Motor neuron (in vitro differentiated cells): ENCODE measurements at places on chromosomes 11 and 22.
A peak's percentile ranks its signal among the peaks of the same experiment; 100 is the strongest.

DNA sequence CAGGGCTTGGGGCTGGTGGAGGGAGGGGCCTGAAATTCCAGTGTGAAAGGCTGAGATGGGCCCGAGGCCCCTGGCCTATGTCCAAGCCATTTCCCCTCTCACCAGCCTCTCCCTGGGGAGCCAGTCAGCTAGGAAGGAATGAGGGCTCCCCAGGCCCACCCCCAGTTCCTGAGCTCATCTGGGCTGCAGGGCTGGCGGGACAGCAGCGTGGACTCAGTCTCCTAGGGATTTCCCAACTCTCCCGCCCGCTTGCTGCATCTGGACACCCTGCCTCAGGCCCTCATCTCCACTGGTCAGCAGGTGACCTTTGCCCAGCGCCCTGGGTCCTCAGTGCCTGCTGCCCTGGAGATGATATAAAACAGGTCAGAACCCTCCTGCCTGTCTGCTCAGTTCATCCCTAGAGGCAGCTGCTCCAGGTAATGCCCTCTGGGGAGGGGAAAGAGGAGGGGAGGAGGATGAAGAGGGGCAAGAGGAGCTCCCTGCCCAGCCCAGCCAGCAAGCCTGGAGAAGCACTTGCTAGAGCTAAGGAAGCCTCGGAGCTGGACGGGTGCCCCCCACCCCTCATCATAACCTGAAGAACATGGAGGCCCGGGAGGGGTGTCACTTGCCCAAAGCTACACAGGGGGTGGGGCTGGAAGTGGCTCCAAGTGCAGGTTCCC, at the start of gene APOC3:
Gene APOC3 (plus strand): TSS at position 383 of the 659 bp plus-strand sequence. CDS start 676 bp downstream, outside the sequence.
- peak; percentile 48 for ATAC-seq

GRCh38 chr22:26715392-26715936, 58.1 kb downstream of the MIAT start:
- no peak for ATAC-seq

DNA sequence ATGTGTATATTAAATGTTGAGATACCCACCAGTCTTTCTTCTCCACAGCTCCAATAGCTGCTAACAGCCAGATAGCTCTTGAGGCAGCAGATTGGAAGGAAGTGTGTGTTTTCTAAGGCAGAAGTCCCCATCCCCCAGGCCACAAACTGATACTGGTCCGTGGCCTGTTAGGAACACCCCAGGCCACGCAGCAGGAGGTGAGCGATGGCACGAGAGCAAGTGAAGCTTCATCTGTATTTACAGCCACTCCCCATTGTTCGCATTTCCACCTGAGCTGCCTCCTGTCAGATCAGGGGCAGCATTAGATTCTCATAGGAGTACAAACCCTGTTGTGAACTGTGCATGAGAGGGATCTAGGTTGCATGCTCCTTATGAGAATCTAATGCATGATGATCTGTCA, 12.7 kb downstream of the CCDC73 start:
- ATAC-seq: no peak

DNA sequence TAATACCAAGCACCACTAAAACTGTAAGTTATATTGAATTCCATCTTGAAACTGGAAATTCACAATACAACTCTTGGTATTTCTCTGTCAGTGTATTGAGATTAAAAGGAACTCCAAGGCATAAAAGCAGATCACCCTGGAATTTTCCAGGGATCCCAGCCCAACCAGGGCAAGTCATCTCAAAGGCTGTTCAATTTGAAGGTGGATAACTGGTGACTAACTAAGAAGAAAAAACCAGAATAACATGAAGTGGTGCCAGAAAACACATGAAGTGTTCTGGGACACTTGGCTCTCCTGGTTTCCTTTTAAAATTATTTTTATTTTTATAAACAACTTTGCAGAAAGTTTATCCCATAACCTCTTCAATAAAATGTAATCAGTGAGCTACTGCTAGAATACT, 7.8 kb upstream of the BMAL1 start:
- no peak for ATAC-seq

DNA sequence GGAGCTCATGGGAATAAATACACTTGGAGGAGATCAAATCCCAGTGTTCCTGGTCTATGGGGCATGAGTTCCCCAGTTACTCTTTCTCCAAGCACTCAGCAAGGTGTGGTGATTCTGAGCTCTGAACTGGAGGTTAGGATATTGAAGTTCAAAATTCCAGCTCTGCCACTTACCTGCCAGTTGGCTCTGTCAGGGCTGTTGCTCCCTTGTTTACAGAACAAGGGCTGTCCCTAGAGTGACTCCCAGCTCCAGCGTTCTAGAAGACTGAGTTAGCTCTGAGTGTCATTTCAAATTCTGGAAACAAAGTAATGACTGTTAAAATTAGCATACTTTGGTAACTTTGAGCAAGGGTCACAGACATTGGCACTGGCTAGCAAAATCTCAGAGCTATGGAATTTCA, 69.7 kb upstream of the ZBED5 start:
- no peak for ATAC-seq

GRCh38 chr22:37314315-37315074, 32.2 kb downstream of the CYTH4 start:
- no peak for ATAC-seq

DNA sequence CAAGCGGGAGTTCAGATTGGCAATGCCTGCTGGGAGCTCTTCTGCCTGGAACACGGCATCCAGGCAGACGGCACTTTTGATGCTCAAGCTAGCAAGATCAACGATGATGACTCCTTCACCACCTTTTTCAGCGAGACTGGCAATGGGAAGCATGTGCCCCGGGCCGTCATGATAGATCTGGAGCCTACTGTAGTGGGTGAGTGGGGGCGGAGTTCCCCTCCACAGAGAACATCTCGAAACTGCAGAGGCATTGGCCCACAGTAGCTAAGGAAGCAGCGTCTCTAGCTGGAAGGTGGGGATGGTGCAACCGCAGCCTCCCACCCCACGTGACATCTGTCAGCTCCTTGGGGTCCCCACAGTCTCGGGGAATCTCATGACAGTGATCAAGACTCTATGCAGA, 10.9 kb downstream of the TUBA8 start:
- ATAC-seq: no peak

- ATAC-seq: no peak
Measured at GRCh38 chr11:61968758-61969390, 1.4 kb upstream of the FTH1 start.

DNA sequence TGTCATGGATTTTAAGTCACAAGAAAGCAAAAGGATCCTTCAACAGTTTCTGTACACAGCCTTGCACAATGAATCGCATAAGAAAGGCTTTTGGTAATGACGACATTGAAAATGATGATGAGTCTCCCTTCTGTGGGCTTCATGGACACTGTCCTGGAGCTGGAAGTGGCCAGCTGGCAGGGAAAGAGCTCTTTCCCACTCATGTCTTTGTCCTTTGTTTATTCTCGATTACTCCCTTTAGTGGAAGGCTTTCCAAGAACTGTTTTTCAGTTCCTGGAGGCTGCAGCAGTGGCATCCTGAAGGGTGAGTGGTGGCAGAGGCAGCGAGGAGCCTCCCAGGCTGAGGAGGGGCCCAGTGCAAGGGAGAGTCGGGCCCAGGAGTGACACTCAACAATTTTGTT, 505.2 kb downstream of the NTM start:
- ATAC-seq: no peak

GRCh38 chr11:133953999-133954398, 2.8 kb downstream of the IGSF9B start:
- no peak for ATAC-seq

GRCh38 chr22:30455075-30455840, 16.6 kb downstream of the SEC14L3 start:
- ATAC-seq: no peak

DNA sequence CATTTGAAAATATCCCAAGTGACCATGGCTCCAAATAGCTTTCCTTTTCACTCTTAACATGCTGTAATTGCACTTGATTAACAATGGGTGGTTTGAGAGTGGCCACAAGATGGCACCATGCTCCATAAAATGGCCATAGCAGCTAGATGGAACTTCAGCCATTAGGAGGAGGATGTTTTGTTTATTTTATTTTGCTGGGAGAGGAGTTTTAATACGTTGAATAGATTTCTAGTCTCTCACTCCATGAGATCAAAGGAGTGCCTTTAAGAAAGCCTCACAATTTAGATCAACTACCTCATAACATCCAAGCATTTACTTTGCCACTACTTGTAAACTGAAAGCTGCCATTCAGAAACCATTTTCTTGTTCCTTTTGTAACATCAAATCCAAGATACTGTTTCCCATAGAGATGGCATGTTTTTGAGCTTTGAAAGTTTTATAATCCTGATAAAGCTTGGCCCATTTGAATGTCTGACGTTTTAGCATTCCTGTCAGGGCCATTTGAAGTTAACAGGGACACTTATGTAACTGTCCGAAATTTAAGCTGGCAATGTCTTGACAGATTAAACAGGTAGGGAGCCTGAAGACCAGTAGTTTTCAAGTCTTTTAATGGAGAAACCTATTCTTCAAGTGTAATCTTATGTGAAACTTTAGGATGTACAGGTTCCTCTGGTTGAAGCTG, 4.7 kb downstream of the FEN1 start:
- peak; percentile 12 for ATAC-seq

DNA sequence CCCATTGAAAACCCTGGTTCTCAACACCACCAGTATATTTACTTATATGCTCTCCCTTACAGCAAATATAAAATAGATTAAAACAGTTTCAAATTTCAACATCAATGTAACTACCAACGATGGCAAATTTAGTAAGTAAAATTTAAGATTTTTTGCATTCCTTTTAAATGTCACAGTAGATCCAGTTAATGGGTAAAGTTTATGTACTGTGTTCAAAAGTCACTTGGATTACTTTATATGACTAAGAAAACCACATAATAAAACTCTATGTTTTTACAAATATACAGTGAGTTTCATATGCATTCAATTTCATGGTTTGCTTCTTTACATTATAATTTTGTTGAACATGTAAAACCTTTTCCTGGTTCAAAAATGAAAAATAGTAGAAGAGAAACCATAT, 364.6 kb downstream of the AASDHPPT start:
- no peak for ATAC-seq

DNA sequence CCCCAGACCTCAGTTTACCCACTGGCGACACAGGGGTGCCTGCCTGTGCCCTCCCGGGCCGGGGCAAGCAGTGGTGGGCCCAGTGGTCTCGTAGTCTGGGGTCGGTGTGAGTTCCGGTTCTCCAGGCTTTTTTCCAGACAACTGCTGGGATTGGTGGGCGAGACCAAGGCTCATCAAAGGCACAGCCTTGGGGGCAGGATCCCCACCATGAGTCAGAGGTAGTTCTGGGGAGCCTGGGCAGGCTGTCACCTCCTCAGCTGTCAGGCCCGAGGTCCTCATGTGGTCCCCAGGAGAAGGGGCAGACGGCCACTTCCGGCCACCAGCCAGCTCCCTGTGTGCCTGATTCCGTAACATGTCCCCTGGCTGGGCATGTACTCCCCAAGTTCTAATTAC, 827 bp upstream of the MUC2 start:
- no peak for ATAC-seq

- no peak for ATAC-seq
Measured at GRCh38 chr11:84129961-84130576, 843.9 kb upstream of the CCDC90B start.

GRCh38 chr11:13064593-13064992, 55.5 kb downstream of the RASSF10 start:
- no peak for ATAC-seq

DNA sequence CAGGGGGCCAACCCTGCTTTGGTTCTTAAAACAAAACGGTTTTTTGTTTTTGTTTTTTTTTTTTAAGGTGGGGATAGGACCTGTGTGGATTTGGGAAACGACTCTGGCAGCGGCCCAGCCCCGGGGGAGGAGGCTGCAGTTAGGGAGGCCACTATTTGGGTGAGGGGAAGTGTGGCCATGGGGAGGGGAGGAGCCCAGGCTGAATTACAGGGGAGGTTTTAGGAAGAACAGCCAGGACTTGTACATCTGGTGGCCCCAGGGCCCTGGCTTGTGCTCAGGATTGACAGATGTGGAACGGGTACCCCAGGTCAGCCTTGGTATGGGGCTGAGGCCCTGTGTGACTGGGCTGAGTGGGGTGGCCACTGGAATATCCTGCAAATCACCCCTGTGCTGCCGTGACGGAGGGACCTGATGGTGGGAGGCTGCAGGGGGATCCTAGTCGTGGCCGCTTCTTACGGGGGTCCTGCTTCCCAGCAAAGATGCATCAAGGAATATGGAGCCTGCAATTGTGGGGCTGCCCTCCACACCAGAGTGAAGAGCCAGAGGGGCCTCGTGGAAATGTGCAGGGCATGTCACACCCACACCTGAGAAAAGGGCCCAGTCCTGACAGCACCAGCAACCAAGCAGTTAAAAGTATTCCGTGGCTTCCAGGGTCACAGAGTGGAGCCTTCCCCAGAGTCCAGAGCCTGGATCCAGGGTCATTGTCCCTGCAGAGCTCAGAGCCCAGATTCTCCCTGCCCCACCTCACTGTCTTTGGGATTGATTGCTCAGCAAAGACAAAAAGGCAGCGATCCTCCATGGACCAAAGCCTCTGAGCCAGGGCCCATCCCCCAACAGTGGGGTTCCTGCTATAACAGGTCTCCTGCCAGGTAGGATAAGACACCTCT, 55.2 kb upstream of the WNT7B start:
- ATAC-seq: no peak

DNA sequence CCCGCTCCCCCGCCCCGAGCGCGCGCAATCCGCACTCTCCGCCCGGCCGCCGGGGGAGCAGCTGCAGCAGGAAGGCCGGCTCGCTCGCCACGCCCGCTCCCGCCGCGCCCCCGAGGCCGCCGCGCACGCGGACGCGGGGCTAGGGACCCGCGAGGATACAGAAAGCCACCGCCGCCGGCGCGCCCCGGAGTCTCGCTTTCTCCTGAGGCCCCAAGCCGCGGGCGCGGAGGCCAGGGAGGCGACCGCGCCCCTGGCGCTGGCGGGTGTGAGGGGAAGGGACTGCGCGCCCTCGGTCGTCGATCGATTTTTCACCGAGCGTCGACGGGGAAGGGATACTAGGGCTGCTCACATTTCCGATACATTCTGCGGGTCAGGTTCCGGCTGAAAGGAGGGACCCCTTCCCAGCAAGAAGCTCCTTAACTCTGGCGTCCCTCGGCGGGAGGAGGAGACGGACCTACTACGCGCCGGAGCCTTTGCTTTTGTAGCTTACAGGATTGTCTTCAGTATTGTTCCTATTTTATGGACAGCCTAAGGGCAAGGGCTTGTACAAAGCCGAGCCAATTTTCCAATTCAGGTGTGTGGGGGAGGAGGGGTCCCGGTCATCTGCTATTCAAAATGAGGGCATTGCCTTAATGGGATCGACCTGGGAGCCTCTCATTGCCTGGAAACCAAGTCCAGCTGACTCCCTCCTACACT, 416 bp upstream of the GAB2 start:
- ATAC-seq: peak; percentile 78

DNA sequence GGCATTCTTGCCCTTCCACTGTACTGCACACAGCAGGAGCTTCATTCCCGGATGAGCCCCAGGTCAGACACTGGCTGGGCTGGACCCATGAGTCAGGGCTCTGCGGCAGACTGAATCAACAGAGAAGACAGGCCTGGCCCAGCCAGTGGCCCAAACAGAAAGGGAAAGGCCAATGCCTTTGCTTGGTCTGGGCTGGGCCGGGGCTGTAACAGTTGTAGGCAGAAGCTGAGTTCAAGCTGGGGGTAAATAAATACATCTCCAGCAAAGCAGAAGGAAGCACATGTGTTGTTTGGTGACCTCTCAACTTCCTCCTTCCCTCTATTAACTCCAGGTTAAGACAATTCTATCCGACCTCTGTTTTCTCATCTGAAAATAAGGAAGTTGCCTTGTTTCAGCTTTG, 1.8 kb upstream of the SMIM35 start:
- no peak for ATAC-seq

GRCh38 chr11:56890584-56891305, 98.0 kb upstream of the OR5AK2 start:
- no peak for ATAC-seq
